ENCODE measurements at places on chromosomes 7 and 10. TPM values are rescaled to one million over a fixed set of nuclear protein-coding genes. Genes with fewer than 3 reads are reported as not detected.

Gene POU6F2
- total RNA-seq = 0.16 TPM

- no peak for DNase-seq
Measured at GRCh38 chr7:94367949-94368348, 26.7 kb upstream of the COL1A2 start.

Gene CFAP43
- not detected for total RNA-seq

Gene ENTPD1
- 2.1 TPM for total RNA-seq

Gene CCDC126
- total RNA-seq = 6.4 TPM

DNA sequence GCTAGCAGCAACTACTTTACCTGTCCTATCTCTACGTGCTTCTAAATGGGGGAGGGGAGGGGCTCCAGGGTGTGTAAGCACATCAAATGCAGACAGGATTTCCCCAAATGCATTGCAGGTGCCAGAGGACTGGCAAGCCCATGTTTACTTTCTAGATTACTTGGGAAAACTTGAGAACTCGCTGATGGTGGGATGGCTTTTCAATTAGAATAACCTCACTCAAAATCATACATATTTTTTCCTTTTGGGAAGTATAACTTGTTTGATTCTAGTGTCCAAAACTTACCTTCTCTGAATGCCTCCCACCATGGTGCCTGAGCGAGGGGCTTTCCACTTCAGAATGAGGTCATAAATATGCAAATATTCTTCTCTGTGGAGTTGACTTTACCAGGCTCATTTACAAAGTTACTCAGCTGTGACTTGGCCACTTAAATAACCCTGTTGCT is 191.3 kb upstream of the RHOBTB1 start:
- no peak for DNase-seq

Gene FBH1
- total RNA-seq = 53.5 TPM
